ENCODE measurements at places on chromosomes 2 and 18.

GRCh38 chr2:224749136-224749535 lies 33.0 kb upstream of the CCDC195 start:
- DNase-seq: no peak

DNA sequence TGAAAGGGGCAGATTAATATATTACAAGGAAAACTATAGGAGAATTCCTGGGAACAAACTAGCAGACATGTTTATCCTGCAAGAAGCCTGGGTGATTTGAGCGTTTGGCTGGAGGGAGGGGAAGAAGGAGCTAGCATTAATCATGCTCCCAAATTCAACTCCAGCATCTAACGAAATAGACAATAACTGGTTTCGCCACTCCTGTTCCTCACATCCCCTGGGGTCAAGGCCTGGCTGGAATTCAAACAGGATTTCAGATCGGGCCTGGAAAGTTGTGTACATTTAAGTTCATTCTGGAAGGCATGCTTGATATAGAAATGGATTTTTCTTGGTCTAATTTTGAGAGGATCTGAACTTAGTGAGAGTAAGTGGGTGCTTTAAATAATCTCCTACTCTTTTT lies 126.1 kb upstream of the CTAGE1 start:
- DNase-seq: no peak

GRCh38 chr18:55503167-55503820 lies 84.7 kb downstream of the TCF4 start:
- DNase-seq: no peak

DNA sequence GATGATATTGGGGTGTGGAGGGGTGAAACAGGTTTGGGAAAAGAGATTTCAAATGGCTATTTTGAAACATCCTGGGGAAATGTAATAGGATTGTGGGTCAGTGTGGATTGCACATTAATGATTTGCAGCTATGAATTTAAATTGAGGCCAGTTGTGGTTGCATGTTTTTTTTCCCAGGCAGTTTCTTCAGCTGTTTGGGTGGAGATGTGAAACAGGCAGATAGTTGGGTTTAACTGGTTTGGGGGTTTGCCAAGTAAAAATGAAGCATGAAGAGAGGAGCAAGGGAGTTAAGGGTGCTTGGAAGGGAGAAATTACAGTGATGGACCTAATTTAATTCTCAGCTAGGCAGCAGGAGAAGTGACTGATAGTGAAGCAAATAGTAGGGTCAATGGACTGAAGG lies 16.8 kb downstream of the GPD2 start:
- DNase-seq: no peak
